ENCODE measurements at places on chromosomes 7 and 10. TPM values are rescaled to one million over a fixed set of nuclear protein-coding genes. Genes with fewer than 3 reads are reported as not detected.

DNA sequence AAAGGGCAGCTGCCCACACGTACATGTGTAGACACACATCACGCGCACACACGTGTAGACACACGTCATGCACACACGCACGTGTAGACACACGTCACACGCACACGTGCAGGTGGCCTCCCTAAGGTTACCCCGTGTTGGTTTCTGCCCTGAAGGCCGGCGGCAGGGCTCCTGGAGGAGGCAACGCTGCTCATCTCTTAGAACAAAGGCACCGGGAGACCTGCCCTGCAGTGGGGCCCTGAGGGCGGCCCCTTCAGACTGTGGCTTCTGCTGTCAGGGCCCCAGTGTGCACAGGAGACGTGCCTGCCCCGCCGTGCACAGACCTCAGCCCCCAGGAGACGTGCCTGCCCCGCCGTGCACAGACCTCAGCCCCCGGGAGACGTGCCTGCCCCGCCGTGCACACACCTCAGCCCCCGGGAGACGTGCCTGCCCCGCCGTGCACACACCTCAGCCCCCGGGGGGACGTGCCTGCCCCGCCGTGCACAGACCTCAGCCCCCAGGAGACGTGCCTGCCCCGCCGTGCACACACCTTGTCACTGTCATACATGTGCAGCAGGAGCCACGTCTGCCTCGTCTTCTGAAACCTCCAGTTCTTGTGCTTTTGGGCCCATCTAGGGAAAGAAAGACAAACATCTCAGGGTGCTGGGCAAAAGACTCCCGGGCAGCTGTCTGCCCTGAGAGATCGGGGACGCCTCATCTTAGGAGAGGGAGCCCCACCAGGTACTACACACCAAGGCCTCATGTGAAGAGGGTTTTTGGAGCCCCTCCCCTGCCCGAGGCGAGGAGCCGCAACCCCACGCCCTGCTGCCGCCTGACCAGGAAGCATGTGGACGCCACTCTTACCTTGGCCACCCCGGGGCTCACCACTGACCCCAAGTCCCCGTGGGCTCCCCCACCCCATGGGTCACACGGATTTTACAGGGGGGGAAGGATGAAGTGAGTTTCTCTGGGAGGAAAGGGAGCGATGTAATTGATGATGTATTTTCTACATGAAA lies 17.3 kb downstream of the CYP2W1 start:
- H3K27ac ChIP-seq: no peak overlapping the region
- no peaks in the 10 kb centered on the region for H3K27me3 ChIP-seq
- no peak overlapping the region for H3K4me3 ChIP-seq
- H3K36me3 ChIP-seq: no peaks in the 10 kb centered on the region
- no peaks in the 10 kb centered on the region for H3K4me1 ChIP-seq

Gene C10orf71
- total RNA-seq: not detected

DNA sequence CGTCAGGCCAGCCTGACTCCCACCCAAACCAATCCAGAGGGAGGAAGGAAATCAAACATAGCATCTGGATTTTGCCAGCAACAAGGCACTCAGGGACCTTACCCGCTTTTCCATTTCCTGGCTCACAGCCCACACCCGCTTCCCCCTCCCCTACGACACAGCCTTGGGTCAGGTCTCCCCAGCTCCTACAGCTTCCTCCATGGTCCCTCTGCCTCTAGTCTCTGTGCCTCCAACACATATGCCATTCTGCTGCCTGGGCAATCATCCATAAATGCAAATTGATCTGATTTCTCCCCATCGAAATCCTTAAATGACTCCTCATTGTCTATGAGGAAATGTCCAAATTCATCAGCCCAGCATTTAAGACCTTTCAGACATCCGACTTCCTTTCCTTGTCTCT lies 53.2 kb upstream of the CUX1 start:
- no peak for DNase-seq
- H3K4me3 ChIP-seq: no peak overlapping the region
- no peaks in the 10 kb centered on the region for H3K36me3 ChIP-seq
- H3K27ac ChIP-seq: no peak overlapping the region

Gene ADAM12
- 0.19 TPM for total RNA-seq

DNA sequence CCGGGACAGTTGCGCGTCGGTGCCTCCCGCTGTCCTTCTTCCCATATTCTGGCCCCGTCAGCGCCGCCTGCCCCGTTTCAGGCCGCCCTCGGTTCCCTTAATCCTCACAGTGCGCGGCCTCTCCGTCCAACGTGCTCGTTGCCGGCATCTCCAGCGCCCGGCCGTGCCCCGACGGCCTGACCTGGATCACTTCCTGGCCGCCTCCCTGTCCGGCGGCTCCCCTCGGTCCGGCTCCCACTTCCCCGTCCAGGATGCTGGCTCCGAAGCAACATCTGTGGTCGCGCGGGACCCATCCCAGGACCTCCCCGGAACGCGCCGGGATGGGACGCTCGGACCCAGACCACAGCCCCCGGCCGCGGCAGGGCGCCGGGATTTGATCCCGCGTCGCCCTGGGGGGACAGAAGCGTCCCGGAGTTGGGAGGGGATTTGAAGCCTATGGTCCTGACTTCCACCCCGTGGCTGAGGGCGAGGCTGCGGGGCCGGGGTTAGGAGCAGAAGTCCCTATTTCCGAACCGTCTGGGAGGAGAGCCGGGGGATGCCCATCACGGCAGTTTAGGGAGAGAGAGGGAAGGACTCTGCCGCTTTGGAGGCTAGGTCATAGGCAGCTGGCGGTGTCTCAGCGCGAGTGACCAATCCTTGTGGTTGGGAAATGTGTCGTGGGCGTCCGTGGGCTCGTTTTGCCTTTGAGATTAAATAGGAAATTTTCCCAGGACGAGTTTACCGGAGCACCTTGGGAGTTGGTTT lies 53.8 kb downstream of the KCTD7 start:
- DNase-seq: no peak
- H3K27ac ChIP-seq: no peak overlapping the region
- no peaks in the 10 kb centered on the region for H3K36me3 ChIP-seq
- H3K4me1 ChIP-seq: no peaks in the 10 kb centered on the region

- H3K36me3 ChIP-seq: peaks cover 4% of the 10 kb centered on the region
- no peak overlapping the region for H3K27ac ChIP-seq
- DNase-seq: no peak
- no peaks in the 10 kb centered on the region for H3K27me3 ChIP-seq
These were observed 871 bp downstream of the POP7 start for GRCh38 chr7:100706672-100707311.

Gene CYP3A7
- total RNA-seq: not detected

- H3K4me3 ChIP-seq: no peak overlapping the region
- no peaks in the 10 kb centered on the region for H3K27me3 ChIP-seq
- H3K4me1 ChIP-seq: no peaks in the 10 kb centered on the region
- H3K36me3 ChIP-seq: no peaks in the 10 kb centered on the region
These were observed 294.6 kb downstream of the SORCS3 start for GRCh38 chr10:104935656-104936055.

Data from H1 (cell line).